ENCODE measurements at places on chromosomes 13 and 19.
A peak's percentile ranks its signal among the peaks of the same experiment; 100 is the strongest.

GRCh38 chr19:16521715-16522289 lies 20.4 kb downstream of the CHERP start:
- no peak for DNase-seq

GRCh38 chr19:35963514-35963913 lies 27.3 kb downstream of the LRFN3 start:
- no peak for DNase-seq

GRCh38 chr19:35958660-35959039 lies 22.5 kb downstream of the LRFN3 start:
- DNase-seq: no peak

DNA sequence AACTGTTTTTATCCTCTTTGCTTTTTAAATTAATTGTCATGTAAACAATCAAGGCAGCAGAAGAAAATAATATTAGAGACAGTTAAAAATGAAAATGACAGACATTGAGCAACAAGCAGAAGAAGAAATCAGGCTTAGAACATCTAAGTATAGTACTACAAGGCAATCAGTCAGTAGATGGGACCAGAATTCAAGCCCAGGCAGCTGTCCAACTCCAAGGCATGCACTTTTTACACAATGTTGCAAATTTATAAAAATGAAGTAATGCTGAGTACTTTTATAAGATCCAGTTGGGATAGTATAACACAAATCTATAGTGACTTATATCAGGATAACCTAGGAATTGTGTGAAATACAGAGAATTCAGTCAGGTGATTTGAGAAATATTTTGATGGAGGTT lies 2815.8 kb downstream of the PCDH9 start:
- no peak for DNase-seq

DNA sequence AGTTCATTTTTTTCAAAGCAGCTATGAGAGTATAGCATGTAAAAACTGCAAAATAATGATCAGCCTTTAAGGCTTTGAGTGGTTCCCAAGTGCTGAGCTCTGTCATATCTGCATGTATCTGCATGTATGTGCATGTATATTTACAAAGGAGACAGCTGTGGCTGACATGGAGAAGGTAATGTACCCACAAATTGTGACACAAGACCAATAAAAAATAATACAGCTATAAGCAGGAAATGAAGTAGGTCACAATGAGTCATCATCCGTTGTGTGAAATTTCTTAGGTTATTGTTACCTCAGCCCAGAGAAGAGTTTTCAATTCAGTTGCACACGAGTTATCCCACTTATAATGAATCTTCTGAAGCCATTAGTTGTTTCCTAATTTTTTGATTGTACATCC lies 60.9 kb upstream of the MED4 start:
- peak; percentile 90 for DNase-seq

DNA sequence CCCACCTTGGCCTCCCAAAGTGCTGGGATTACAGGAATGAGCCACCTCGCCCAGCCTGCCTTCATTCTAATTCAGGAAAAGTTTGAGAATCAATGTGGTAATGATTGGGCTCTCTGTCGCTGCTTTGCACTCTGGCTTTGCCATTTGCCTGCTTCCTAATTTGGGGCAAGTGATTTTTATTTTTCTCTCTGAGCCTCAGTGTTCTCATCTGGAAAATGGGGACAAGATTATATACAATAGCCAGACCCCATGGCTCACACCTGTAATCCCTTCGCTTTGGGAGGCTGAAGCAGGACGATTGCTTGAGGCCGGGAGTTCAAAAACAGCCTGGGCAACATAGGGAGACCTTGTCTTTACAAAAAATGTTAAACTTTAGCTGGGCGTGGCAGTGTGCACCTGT lies 3.8 kb downstream of the RYR1 start:
- no peak for DNase-seq

DNA sequence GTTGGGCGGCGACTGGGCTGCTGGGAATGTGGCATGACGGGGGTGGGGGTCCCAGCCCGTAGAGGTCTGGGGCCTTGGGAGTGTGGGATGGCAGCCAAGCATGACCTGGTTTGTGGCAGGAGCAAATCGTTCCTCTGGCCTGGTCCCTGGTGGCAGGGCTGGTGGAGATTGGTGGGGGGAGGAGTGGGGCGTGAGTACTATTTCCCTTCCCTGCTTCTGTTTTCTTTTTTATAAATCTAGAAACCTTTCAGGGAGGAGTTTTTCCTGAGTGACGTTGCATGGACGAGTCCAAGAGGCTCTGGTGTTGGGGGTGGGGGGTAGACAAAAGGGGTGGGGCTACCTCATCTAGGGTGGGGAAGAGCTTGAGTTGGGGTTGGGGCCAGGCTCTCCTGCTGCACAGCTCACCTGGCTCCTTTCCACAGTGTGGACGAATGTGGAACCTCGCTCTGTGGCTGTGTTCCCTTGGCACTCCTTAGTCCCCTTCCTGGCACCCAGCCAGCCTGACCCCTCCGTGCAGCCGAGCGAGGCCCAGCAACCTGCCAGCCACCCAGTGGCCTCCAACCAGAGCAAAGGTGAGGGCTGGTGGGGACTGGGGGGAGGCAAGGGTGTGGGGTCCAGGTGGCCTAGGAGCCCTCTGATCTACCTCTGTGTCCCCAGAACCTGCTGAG lies 15.4 kb upstream of the PRR19 start:
- DNase-seq: no peak

- DNase-seq: no peak
These were observed 13.8 kb upstream of the ASF1B start for GRCh38 chr19:14150041-14150769.

GRCh38 chr13:23583491-23583890 lies 13.3 kb downstream of the TNFRSF19 start:
- DNase-seq: no peak

GRCh38 chr19:49559443-49559842 lies 20.9 kb downstream of the NOSIP start:
- no peak for DNase-seq

DNA sequence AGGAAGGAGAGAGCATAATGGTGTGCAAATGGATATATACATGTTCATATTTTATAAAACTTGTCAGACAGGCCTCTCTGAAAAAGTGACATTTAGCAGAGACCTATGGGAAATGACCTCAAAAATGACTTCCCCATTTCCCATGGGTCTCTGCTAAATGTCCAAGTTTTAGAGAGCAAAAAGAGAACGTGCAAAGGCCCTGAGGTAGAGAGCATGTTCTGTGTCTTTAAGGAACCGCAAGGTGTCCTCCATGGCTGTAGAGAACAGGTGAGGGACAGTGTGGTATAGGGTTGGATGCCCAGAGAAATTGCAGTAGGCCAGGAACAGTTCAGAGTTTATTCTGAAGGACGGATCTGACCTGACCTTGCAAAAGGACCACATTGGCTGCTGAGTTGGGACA lies 113.2 kb upstream of the RNF113B start:
- DNase-seq: no peak

GRCh38 chr19:3655402-3656072 lies 28.9 kb upstream of the CACTIN start:
- DNase-seq: no peak

GRCh38 chr13:33345842-33346241 lies 60.3 kb upstream of the STARD13 start:
- no peak for DNase-seq

DNA sequence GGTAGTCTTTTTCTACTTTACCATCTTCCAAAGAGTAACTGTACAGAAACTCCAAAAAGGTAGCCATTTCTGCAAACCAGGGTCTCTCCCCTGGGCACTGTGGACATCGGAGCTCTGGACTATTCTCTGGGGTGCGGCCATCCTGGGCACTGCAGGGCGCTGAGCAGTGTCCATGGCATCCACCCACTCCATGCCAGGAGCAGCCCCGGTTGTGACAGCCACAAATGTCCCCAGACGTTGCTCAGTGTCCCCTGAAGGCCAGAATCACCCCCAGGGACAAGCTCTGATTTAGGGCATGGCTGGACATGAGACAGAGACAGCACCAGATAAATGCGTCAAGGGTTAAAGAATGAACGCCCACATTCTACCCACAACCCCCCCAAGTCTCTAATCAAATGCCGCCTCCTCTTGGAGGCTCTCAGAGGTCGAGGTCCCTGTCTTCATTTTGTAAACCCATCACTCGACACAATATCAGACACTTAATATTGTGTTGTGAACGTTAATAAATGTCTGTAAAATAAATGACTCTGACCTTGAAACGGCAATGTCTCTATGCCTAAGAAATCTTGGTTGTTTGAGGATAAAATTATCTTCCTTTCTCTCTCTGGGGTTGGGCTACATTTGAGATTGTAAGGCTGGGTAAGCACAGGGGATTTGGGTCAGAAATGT lies 8.9 kb downstream of the GNG7 start:
- no peak for DNase-seq

- no peak for DNase-seq
These were observed 10.1 kb upstream of the NFIX start for GRCh38 chr19:12985049-12985776.

DNA sequence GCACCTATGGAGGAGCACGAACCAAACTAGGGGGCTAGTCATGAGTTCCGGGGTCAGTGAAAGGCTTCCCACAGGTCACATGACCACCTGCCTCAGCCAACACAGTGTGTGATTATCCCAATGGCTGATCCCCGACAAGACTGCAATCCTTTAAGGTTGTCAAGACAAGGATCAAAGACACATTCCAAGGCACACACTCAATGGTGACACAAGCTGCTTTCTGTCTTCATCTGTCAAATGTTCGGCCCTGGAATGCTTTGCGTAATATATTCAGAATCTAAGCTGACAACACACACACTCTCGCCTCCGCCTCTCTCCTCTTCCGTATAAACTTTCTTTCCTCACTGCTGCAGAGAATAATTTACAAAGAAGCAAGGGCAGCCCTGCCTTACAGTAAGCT lies 11.7 kb downstream of the RANBP3 start:
- no peak for DNase-seq

GRCh38 chr19:49328741-49329140 lies 3.8 kb upstream of the SLC6A16 start:
- no peak for DNase-seq

DNA sequence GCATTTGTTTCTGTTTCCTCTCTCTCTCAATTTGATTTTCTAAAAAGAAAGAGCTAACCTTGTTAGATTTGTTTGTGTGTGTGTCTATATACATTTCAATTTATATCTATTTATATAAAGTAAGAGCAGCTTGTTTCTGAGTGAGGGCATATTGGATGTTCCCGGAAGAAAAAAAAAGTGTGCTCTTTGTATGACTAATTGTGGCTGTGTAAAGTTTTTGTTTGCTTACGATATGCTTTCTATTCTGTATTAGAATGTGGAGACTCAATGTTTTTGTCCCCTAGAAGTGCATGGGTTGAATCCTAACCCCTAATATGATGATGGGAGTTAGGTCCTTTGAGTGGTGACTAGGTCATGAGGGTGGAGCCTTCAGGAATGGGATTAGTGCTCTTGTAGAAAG lies 66.6 kb upstream of the C1QTNF9B start:
- DNase-seq: no peak

DNA sequence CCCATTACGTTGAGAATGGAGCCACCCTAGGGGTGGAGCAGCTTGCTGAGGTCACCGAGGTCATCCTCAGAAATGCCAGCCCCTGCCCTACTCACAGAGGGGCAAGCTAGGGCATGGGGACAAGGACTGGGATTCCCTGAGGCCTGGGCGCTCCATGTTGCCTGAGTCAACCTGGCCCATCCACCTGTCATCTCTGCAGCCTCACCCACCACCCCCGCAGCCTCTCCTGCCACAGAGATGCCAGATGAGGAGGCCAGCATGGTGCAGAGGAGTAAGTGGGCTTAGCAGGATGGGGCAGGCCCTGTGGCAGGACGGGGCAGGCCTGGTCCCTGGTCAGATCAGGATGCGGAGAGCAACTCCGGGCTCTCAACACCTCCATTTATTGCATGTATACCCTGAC lies 9.5 kb downstream of the NKPD1 start:
- no peak for DNase-seq

GRCh38 chr19:55777528-55777927 lies 8.6 kb downstream of the RFPL4AL1 start:
- DNase-seq: no peak

- DNase-seq: no peak
These were observed 108.3 kb upstream of the ZNF536 start for GRCh38 chr19:30263830-30264381.

GRCh38 chr19:49056101-49056901 lies 1.2 kb downstream of the CGB7 start:
- no peak for DNase-seq

DNA sequence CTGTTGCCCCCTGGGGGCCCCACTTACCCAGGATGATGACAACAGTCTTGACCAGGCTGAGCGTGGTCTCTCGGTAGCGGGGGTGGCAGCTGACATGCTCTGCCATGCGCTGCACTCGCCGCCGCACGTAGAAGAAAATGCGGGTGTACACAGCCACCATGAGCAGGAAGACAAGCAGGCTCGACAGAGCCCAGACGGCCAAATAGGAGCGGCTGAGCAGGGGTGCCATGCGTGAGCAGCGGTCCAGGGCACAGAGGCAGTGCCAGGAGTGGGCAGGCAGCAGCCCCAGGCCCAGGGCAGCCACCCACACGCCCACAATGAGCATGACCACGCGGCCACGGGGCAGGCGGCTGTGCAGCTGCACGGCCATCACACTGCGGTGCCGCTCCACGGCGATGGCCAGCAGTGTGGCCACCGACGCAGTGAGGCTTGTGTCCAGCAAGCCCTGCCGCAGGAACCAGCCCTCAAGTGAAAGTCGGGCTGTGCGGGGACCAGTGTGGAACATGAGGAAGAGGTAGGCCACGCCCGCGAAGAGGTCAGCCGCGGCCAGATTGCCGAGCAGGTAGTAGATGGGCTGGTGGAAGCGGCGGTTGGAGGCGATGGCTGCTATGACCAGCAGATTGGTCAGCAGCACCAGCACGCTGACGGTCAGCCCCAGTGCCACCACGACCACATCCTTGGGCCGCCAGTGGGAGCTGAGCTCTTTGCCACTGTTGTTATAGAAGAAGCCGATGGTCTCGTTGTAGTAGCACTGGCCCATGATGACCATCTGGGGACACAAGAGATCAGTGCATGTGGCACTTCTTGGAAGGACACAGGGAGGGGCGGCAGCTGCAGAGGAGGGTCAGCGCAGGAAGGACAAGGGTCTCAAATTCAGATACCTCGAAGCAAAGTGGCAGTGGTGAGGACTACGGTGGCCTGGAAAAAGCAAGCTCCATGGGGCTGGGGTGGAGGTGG lies 1.2 kb downstream of the LPAR2 start:
- no peak for DNase-seq

DNA sequence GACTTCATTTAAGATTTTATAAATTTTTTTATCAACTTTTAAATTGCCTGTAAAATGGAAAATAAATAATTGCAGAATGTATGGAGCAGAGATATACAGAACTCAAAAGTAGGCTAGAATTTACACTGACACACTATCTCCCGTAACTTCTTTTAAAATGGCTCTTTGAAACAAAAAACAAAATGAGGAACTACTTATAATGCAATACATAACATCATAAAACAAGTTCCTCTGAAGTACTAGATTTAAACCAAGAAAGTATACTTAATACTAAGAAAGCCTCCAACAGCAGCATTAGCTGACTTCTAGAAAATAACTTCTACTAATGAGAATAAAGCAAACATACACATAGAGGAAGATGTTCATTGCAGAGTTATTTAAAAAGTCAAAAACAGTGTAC lies 17.0 kb downstream of the RBM26 start:
- peak; percentile 90 for DNase-seq

DNA sequence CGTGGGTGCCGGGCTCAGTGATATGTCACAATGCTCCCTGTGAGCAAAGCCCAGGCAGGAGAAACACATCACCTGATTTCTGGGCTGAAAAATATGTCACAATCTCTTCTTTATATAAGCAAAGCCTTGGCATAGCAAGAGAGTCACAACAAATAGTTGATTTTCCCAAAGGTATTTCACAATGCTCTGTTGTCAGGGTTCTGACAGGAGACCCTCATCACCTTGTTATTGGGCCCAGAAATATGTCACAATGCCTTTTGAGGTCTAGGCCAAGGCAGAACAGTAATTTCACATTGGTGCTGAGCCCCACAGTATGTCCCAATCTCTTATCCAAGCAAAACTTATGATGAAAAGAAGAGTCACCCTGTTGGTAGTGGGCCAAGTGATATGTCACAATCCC lies 125.7 kb downstream of the ZNF675 start:
- no peak for DNase-seq

Data from AML-193 (cell line).